Left lung (tissue), 14 donors: ENCODE measurements at places on chromosomes 11 and 22. TPM values are rescaled to one million over a fixed set of nuclear protein-coding genes. Genes with fewer than 3 reads are reported as not detected.

Gene LSP1
- 76.6 TPM for total RNA-seq

DNA sequence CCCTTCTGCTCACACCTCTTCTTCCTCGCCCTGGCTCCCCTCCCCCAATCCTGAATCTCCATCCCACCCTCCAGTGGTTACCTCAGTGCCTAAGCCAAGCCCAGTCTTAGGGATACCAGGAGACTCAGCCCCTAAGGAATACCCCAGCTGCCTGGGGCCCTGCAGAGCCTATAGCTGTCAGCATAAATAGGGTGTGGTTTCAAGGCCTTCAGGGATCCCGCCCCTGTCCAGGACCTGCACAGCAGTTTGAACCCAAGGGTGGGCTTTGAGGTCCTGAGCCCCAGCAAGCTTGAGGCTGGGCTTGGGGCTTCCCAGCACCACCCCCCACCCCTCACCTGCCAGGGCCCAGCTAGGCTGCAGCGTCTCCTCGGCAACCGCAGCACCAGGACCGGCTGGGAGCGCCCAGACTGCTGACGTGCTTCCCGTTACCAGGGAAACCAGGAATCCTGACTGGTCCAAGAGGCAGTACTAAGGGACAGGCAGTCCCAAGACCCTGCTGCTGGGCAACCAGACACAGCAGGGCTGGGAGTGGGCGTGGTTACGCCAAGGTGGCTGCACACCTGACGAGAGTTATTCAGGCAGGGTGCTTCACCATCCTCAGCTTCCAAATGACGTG lies 13.7 kb downstream of the APBB1 start:
- H3K27ac ChIP-seq = no peak overlapping the region
- no peaks in the 10 kb centered on the region for H3K27me3 ChIP-seq
- H3K4me1 ChIP-seq = no peaks in the 10 kb centered on the region
- no peak overlapping the region for H3K4me3 ChIP-seq

Gene SORL1
- 44.9 TPM for total RNA-seq

DNA sequence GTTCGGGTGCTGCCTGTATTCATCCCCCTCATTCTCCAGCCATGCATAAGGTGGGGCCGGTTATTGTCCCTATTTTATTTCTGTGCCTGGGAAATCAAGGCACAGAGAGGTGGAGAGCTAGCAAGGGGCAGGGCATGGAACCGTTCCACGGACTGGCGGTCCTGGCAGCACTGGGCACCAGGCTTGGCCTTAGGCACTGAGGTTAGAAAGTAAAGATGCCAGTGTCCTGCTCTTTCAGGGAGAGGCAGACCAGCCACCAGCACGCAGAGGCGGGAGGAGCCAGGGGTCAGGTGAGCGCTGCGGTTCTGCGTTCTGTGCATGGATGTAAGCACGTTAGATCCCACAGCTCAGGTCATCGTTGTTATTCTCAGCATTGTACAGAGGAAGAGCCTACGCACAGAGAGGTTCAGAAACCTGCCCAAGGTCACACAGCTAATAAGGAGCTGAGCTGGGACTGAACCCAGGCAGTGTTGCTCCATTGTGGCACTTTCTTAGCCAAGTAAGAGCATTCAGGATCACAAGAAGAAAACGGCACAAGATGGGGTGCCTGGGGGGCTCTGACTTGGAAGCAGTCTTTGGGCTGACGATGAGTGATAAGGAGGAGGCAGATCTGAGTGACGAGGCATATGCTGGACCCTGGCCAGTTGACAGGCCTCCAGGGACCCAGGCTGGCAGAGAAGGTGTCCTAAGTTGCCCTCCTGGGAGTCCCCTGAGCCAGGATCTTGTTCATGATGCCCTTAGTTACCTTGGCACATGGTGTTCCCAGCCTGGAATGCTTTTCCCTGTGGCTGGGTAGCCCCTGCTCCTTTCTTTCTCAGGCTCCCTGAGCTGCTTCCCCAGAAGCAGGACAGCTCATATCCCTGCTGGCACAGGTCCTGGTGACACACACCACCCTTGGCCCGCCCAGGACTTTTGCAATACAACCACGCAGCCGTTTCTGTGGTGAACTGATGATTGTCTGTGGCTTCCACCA lies 41.1 kb downstream of the OSBPL5 start:
- H3K27ac ChIP-seq = no peak overlapping the region
- no peaks in the 10 kb centered on the region for H3K27me3 ChIP-seq
- H3K4me1 ChIP-seq = peaks cover 41% of the 10 kb centered on the region
- DNase-seq = no peak
- H3K36me3 ChIP-seq = peaks cover 55% of the 10 kb centered on the region
